Stimulated activated CD8-positive, alpha-beta memory T cell treated with anti-CD3 and anti-CD28 coated beads, Interleukin-15, amount 100 ng/mL, for 24 hours (primary cell): ENCODE measurements at places on chromosomes 11 and 22.

DNA sequence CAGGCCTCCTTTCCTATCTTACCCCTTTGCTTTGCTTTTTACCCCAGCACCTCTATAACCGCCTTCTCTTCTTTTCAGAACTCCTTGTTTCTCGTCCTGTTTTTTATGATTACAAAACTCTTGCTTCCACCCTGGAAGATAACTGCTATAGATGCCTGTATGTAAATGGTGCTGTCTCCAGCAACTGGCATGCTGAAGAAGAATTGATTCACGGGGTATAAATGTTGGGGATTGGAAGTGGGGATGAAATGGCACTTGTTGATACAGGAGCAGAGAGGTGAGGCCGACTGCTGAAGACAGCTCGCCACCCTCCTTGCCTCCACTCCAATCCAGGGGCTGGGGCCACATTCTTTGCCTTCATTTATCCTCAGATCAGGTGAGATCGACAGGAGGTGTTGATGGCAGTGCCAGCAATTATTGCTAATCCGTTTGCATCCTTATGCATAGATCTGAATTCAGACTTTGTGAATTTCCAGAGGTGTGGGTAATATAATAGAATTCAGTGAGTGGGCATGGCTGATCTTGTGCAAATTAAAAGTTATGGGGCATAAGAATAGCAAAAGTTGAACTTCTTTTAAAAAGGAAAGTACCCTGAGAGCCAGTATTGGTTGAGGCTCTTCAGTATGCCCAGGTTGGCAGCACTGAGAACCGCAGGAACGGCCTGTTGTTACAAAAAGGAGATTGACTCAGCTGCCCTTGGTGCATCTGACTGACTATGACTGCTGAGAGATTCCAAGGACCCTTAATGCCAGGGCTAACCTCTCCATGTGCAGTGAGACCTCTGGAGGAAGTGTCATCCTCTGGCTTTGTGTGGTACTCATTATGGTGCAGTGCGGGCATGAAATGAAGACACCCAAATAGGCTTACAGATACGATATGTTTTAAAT is 5.3 kb downstream of the NEAT1 start:
- DNase-seq, result no peak

DNA sequence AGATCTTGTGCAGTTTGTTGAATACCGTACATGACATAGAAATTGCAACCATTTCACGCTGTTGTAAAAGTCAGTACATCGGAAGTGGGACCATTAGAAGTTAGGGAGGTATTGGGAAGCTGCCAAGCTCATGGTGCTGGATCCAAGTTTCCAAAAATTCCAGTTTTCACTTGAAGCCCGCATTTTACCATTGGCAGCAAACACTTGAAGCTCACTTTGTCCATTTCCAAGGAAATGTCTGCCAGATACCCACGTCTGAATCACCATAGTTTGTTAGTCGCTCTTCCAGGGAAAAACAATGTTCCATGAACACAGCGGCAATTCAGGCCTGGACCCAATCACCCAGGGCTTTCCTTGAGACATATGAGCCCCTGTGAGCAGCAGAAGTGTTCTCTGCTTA is 22.6 kb upstream of the PARVB start:
- no peak for DNase-seq

DNA sequence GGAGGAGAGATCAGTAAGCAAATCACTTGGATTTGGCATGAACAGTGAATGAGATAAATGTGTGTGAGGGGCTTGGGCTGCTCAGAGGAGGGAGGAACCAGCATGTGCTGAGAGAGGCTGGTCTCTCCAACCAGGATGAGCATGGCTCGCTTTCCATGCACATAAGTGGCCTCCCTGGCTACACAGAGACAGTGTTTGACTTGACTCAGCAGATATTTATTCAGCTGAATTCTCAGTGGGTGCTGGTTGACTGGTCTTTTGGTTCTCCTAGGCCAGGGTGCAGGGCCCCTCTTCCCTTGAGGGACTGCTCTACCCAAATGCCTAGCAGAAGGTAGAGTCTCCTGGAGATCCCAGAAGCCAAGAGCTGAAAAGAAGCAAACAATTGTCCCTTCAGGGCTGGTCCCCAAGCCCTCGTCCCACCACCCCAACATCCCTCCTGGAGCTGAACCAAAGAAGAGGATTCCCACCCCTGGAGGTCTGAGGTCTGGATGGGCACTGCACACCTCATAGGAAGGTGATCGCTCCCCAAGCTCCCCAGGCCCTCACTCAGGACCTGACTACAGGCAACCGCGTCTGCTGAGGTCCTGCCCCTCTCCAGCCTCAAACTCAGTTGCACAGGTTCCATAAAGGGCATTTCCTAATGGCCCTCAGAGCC is 3.3 kb upstream of the TRIM29 start:
- DNase-seq, result no peak

GRCh38 chr11:13776134-13776815 is 107.8 kb downstream of the FAR1 start:
- DNase-seq, result no peak

GRCh38 chr11:43074810-43075209 is 237.0 kb upstream of the API5 start:
- no peak for DNase-seq

DNA sequence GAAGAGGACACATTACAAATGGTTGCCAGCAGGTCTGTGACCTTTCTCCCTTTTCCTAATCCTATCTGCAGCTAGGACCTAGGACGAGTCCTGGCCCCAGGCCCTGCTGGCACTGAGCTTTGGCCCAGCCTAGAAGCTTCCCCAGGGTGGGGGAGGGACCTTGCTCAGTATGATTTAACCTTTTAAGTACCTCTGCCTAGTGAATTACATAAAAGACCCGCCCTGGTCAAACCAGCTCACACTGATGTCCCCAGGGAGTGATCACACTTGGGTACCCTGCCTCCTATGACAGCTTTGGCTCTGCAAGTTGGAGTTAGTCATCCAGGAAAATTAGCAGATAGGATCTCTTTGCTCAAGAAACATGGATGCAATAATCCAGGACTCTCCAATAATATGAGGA is 21.9 kb downstream of the ASCC2 start:
- DNase-seq, result no peak

GRCh38 chr11:74179234-74180052 is 8.4 kb downstream of the PPME1 start:
- no peak for DNase-seq

GRCh38 chr11:116172156-116172555 is 600.6 kb downstream of the BUD13 start:
- no peak for DNase-seq

DNA sequence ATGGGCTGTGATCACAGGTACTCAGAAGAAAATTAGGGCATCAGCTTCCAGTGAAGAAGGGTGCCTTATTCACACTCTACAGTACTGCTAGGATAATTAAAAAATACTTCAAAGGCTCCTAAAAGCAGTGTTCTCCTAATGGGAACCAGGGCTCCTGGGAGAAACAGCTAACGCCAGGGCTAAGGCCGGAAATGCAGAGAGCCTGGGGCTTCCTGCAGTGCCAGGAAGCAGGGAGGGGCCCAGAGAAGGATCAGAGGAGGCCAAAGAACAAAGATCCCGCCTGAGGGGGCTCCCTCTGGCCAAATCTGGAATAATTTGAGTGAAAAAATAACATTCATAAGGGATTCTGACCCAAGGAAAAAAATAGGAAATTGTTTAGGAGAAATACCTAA is 27.5 kb downstream of the TOLLIP start:
- DNase-seq, result no peak

DNA sequence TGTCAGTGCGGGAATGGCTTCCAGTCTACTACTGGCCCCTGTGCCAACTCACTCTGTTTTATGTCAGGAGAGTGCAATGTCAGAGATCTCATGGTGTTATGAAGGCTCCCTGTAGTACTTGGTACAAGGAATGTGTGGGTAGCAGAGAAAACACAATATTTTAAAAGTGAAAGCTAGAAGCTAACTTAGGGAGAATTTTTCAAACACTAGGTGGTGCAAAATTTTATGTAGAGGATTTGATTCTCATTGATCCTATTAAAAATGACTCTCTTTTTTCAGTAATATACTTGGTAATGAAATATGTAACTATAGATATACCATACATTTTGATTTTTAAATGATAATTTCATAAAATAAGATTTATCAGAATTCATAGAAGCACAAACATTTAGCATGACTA is 134.7 kb downstream of the JRKL start:
- DNase-seq, result no peak

GRCh38 chr22:36775586-36775963 is 344 bp downstream of the IFT27 start:
- DNase-seq, result no peak

DNA sequence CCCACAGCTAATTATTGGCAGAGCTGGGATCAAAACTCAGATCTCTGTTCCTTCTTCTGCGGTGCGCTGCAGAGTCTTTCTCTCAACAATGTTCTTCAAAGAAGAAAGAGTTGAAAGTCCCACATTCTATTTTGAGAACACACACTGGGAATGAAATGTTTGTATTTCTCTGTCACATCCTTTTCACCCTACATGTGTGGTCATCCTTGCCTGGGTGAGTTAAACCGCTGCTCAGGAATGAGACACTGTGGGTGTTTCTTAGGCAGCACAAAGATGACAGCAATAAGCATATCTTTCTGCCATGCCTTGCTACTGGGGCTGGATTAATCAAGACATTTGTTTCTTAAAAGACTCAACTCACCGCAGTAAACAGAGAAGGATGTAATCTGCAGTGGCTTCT is 222.6 kb downstream of the LARGE1 start:
- no peak for DNase-seq

DNA sequence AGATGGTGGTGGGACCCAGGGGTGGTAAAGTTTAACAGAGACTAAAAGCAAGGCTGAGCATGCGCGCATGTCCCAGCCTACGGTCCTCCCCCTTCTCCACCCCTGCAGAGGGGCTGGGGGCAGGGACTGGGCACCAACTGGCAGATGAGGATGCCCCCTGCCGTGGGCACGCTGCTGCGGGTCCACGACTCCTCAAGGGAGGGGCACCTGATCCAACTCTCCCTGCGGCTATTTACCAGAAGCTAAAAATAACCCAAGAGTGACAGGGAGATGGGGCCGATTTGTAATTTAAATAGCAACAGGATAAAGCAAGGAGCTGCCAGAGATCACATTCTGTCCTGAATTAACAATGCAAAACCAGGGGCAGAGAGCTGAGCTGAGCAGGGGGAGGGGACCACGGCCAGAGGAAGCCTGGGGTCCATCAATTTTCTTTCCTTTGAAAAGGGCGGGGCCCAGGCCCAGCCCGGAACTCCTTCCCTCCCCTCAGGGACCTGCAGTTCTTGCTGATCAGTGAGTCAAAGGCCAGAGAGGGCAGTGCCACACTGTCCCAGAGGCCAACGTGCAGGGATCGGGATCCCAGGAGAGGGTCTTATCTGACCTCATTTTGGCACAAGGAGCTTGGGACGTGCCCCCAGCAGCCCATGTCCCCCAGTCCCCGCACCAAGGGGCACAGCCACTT is 8.1 kb upstream of the DGKZ start:
- no peak for DNase-seq

DNA sequence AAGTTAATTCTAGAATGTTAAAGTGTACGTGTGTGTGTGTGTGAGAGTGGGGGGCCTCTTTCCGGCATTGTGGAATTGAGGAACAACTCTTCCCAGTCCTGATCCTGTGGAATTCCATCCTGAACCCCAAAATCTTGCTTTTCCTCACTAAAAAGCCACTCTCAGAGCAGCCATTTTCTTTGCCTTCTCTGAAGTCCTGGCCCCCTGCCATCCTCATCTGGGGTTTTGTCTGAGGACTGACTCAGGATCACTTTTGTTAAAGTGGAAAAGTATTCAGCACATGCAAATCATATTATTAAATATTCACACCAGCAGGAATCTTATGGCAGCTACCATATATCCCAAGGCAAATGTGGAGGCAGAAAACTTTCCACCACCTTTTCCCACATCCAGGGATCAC is 3.8 kb downstream of the SCN4B start:
- no peak for DNase-seq

GRCh38 chr11:69022260-69022659 is 9.2 kb upstream of the MRGPRF start:
- no peak for DNase-seq

DNA sequence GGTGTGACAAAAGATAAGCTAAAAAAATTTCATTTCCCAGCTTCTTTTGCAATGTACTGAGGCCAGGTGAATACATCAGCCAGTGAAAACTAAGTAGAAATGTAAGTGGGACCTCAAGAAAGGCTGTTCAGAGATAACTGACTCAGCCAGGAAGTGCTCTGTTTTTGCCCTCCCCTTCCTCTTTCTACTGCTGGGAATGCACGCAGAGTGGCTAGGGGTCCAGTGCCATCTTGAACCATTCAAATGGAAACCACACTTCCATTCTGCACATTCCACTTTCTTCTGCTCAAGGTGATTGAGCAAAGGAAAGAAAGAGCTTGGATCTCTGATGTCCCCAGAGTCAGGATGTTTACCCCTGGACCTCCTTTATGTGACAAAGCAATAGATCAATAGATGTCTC is 27.8 kb upstream of the LMO2 start:
- no peak for DNase-seq

- DNase-seq, result peak; percentile 42
Measured at GRCh38 chr22:40651563-40652501, 15.3 kb upstream of the MRTFA start.

- DNase-seq, result no peak
Measured at GRCh38 chr11:2193099-2193887, 21.7 kb upstream of the TH start.

- no peak for DNase-seq
Measured at GRCh38 chr11:95291946-95292345, 60.9 kb upstream of the SESN3 start.

DNA sequence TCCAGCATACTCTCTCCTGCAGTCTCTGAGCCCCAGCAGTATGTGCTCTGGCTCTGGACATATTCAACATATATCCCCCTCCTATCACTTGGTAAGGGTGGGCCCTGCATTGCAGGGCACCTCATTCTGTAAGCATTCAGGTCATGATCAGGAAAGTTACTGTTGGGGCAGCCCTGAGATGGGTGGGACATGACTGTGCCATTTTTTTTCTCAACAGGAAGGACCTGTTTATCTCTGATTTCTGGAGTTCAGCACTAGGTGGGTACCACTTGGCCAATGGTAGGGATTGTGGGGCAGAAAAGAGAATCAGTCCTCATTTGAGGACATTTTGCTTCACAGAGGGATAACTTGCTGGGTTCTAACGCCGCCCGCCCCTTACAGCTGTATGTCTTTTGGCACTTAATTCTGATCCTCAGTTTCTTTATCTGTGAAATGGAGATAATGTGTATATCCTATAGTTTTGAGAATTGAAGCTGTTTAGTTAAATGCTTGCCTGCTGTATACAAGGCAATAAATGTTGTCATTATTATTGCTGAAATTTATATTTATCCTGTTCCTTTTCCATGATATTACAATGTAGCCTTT is 2.2 kb downstream of the SRRD start:
- DNase-seq, result no peak

- DNase-seq, result no peak
Measured at GRCh38 chr22:25404556-25404927, 159.9 kb upstream of the GRK3 start.

- DNase-seq, result no peak
Measured at GRCh38 chr11:107741044-107741823, 29.4 kb upstream of the SLN start.

DNA sequence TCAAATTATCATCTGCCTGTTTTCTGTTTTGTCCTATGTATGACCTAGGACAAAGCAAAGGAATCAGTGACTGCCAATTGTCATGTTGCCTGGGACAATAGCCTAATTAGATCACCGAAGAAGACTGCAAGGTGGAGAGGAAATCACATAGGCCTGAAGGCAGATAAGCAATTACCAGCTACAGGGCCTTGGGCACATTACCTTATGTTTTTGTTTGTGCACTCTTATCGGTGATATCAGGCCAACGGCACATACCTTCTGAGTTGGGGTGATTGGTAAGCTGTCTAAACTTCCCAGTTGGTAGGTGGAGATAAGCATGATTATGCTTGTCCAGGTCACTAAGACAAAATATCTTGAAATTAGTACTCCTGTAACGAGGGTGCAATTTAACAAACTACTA is 58.1 kb upstream of the FAM181B start:
- DNase-seq, result no peak

- no peak for DNase-seq
Measured at GRCh38 chr11:101397979-101398378, 185.8 kb downstream of the TRPC6 start.
